Stimulated activated CD4-positive, alpha-beta T cell treated with anti-CD3 and anti-CD28 coated beads, TNF-alpha, amount 100 ng/mL, for 24 hours (primary cell): ENCODE measurements at places on chromosomes 16 and 17.

DNA sequence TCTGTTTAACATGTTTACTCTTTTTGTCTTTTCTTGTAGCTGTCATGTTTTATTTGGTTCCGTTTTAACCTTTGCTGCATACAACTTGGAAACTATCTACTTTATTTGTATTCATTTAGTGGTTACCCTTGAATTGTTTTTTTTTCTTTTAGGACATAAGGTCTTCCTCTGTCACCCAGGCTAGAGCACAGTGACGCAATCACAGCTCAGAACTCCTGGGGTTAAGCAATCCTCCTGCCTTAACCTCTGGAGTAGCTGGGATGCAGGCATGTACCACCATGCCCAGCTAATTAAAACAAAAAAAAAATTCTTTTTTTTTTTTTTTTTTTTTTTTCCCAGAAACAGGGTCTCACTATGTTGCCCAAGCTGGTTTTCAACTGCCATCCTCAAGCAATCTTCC lies 29.8 kb upstream of the USP43 start:
- DNase-seq = no peak

- DNase-seq = no peak
These were observed 396.8 kb downstream of the NPIPA8 start for GRCh38 chr16:17939723-17940122.

DNA sequence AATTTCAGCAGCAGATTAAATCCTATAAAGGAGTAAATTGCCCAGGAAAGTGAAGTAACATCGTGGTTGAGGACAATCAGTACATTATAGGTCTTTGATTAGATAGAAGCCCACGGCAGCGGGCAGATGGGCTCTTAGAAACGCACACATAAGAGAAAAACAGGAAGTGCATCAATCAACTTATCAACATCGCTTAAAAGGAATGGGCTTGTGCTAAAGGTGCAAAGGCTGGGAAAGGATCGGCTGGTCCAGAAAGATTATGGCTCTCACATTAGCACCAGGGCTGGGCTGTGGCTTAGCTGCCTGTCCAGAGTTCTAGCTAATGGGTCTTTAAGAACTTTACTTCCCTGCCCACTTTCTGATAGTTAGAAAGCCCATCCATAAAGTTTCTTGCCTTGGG lies 292.0 kb upstream of the TNRC6C start:
- DNase-seq = no peak

DNA sequence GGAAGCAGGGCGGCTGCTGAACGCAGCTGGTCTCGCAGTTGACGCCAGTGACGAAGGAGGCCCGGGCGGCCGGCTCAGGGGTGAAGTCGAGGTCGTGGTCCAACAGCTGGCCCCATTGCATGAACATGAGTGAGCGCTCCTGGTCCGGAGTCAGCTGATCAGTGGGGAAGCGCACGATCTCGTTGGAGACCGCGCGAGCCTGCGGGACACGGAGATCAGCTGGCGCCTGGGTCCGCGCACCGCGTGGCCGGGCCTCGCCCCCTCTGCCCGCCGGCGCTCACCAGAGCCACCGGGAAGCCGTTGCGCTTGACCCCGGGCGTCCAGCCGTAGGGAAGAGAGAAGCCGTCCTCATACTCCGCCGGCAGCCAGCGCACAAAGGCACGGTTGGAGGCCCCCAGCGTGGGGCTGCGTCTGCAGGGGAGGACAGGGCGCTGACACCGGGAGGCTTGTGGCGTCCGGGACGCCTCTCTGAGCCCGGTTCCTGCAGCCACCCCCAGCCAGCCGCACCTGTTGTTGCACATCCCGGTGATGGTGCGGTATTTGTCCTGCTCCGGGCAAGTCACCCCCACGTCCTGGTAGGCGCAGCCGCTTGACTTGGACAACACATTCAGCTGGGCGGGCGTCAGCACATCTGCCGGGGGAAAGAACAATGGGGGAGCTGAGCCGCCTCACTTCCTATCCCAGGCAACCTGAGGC lies 1.6 kb downstream of the MPO start:
- DNase-seq = no peak

DNA sequence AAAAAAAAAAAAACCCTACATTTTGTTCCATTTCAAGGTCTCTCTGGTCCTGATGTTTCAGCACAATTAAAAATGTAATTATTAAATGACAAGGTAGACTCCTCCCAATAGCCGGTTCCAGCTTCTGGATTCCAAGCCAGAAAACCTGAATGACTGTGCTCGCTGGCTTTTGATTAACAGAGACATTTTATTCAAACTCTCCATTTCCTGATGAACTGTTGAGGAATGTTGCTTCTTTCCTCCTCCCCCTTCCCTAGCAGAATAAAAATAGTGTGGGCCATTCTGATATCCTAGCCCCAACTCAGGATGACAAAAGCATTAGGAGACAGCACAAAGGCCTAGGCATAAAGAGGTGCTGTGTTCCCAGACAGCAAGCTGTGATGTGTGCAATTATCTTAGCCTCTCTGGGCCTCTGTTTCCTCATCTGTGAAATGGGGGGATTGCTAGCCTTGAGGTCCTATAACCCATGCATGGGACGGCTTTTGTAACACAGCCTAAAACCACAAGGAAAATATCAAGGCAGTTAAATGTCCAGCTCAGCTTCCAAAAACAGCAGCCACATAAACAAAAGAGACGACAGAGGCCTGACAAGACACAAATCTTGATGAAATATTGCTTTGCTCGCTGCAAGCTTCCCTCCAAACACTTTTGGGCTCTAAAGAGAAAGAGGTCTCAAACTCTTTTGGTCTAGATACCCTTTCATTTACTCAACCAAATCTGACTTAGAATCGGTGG lies 127.2 kb upstream of the RCVRN start:
- DNase-seq = no peak

DNA sequence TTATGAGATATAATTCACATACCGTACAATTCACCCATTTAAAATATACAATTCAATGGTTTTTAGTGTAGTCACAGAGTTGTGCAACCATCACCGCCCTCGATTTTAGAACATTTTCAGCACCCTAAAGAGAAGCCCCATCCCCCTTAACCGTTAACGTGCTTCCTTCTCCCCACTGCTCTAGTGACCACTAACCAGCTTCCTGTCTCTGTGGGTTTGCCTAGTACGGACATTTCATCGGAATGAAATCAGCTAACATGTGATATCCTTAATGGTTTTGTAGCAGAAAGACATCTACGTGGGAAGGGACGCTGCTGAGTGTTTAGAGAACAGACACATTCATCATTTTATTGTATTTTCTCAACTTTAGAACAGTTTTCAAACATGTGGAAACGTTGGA lies 80.8 kb upstream of the HSBP1 start:
- no peak for DNase-seq

DNA sequence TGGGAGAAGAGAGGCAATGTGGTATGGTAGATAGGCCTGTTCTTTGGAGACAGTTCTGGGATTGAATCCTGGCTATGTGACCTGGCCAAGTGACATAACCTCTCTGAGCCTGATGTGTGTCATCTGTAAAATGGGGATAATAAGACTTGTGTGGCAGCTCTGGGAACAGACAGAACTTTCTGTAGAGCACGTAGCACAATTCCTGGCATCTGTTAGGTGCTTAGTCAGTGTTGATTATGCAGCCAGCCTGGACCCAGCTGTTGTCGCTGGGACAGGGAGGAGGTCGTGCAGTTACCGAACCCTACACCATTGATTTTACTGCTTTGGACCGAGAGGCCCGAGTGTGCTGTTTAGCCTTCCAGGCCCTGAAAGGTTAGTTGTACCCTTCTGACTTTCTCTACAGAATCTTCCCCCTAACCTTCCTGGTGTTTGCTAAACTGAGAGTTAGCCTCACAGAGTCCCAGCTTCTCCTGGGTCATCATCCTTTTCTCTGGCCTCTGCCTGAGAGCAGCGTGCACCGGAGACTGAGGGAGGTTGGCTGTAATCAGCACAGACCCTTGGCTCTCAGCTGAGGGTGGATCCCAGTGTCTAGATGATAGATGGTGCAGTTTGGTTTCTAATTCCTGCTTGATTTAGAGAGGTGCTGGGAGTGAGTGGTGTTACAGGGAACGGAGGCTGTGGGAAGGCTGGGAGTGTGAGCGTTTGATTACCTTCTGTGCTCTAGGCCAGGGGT lies 31.9 kb downstream of the MSI2 start:
- no peak for DNase-seq

GRCh38 chr17:48055531-48056245 lies 7.5 kb downstream of the NFE2L1 start:
- no peak for DNase-seq
